ENCODE measurements at places on chromosomes 5 and 9.

DNA sequence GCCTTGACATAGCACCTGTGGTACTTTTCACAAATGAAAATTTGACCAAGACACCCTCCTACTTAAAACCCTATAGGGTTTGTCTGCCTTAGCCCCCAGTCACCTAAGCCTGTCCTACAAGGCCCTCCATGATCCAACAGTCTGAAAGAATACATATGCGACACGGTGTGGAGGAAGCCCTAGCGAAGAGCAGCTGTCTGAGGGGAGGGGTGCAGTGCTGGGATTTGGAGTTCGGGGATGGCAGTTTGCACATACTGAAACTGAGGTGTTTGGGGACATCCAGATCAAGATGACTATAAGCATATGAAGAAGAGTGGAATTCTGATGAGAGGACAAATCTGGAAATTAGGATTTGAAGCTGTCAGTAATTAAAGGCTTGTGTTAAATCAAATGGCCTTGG, 7.2 kb upstream of the MYORG start:
- DNase-seq = no peak

DNA sequence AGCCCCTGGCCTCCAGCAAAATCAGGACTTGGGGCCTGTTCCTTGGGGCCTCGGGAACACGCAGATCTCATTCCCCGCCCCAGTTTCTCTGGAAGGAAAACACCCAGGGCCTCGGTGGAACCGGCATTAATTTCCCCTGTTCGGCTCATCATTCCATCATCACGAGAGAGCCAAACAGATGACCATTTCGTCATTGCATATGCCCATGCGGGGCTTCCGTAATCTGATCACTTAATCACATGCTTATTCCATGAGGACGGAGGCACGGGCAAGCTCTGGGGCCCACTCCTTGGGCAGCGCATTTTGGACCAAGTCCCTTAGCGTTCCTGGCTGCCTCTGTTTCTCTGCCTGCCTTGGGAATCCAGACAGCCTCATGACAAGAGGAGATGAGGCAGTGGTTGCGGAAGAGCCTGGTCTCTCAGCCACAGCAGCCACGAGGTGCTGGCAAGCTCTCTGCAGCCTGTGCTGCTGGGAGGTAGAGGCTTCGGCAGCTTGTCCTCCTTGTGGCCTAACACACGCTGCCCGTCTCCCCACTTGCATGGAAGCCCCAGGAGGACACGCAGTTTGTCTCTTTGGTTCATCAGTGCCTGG, 65.0 kb upstream of the IER5L start:
- DNase-seq = no peak

DNA sequence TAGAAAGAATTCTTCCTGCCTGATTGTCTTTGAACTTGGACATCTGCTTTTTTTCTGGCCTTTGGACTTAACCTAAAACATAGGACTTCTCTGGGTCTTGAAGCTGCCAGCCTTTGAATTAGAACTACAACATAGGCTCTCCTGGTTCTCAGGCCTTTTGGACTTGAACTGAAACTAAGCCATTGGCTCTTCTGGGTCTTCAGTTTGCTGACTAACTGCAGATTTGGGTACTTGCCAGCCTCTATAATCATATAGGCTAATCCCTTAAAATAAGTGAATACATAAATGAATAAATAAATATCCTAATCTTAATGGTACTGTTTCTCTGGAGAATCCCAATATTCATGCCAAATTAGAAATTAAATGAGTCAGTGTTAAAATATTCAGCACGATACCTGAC, 473.4 kb upstream of the PAPPA start:
- no peak for DNase-seq

DNA sequence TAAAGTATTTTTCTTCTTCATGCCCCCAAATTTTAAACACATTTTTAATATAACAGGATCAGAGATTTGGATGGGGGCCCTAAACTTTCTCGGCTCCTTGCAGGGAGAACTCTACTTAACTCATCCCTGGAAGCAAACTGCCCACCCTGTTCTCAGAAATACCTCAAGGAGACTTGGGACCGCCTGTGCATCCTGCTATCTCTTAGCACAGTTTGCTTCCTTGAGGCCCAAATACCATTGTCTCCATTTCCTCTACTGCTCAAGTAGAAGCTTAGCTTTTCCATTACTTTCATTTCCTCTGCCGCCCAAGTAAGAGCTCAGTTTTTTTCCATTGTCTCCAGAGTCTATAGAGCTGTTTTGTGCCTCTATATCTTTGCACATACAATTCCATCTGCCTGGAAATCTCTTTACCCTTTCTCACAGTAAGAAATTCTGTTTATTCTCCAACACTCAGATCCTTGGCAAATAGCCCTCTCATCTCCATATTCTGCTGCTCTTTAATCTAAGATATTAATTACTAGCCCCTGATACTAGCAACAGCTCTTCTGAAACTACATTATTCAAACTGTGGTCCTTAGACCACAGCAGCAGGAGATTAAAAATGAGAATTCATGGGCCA, 137.8 kb downstream of the CEMIP2 start:
- DNase-seq = no peak

GRCh38 chr5:143041972-143042770, 272.0 kb downstream of the ARHGAP26 start:
- no peak for DNase-seq

DNA sequence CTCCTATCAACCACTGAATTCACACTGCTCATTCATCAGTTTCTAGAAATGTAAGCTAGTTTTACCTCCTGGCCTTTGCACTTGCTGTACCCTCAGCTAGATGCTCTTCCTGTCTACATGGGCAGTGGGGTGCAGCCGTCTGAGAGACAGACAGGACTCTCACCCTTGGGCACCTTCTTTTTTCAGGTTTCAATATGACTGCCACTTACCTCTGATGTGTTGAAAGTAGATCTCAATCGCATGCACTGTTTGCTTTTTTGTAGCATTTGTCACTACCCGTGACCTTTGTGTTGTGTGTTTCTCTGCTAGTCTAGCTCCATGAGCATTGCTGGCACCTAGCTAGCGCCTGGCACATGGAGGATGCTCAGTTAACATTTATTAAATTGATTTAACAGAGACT, 403.1 kb upstream of the TRPC7 start:
- DNase-seq = no peak

- no peak for DNase-seq
Measured at GRCh38 chr9:89426384-89426961, 71.4 kb downstream of the SEMA4D start.

- no peak for DNase-seq
Measured at GRCh38 chr9:113992994-113993393, 85.1 kb downstream of the AMBP start.

GRCh38 chr5:78335976-78336375, 24.4 kb upstream of the SCAMP1 start:
- DNase-seq = no peak

DNA sequence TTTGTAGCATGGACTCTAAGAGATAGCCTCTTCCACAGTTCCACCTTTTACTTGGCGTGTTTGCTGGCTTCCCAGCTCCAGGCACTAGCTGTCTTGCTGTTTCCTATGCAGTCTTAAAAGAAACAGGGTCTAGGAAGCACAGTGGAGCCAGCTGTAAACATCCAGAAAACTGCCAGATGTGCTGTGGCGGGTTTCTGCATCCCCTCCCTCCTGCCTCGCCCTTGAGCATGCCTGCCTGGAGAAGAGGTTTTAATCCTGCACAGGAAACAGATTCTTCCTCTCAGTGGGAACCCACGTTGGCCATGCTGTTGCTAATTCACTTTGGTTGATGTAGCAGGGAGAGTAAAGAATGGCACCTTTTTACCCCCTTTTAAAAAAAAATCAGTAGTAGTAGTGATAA, 121.3 kb downstream of the RPS23 start:
- DNase-seq = no peak

DNA sequence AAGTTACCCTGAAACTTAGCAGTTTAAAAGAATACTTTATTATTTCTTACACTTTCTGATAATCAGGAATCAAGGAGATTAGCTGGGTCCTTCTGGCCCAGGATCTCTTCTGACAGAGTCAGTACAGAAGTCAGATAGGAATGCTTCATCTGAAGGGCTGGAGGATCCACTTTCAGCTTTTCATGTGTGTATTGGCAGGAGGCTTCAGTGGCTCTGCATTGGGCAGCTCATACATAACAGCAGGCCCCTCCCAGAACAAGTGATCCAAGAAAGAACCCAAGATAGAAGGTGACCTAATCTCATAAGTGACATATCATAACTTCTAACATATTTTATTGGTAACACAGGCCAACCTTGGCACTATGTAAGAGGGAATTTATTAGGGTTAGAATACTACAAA, 258.4 kb downstream of the HCN1 start:
- no peak for DNase-seq

DNA sequence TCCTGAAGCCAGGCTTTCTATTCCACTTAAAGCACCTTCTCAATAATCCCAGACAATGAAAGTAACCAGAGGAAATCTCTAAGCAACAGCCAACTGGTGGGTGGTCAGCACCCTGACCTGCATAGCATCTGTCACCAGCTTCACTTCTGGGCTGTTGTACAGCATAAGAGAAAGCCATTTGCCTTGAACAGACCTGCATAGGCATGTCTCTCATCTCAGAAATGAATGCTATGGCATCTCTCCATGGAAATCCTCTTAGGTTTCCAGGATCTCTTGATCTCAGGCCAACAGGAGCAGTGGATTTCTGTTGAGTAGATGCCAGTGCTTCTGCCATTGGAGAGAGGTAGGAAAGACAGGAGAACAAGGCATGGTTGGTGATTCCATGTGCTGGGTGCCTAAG, 213.6 kb downstream of the GRIA1 start:
- no peak for DNase-seq

DNA sequence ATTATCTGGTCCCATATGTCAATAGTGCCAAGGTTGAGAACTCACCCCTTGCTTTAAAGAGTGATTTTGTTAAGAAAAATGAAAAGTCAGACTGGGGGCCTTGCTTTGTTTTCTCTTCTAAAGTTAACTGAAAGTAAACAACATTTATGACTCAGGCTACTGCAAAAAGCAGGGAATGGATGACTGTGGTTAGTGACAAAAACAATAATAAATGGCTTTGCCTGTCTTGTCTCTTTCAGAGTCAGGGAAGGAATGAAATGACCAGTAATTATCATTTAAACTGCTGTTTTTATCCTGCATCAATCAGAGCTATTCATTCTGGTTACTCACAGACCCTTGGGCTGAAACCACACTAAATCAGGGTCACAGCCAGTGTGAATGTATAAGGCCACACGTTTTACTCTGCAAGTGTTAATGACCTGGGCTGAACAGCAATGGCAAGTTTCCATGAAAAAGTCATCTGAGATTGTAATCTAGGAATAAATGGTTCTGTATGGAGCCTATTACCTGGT, 112.2 kb downstream of the ZNF608 start:
- DNase-seq = no peak

DNA sequence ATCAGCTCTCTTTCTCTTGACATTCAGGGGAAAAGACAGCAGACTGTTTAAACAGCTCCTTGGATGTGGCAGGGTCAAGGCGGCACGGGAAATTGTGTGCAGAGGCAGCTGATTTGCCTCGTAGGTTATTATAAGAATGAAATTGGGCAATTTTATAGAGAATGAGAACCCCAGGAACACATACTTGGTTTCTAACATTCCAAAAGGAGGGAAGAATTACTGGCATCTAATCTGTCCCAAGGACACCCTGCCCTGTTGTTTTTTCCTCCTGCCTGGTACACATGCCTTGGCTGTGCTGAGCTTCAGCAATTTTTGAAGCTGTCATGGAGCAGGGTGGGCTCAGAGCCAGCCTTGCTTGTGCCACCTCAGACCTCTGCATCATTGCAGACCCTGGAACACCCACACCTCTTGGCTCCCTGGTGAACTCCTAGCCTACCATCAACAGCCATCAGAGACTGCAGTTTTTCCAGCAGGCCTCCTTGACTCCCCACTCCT, 143.6 kb downstream of the BOD1 start:
- no peak for DNase-seq

DNA sequence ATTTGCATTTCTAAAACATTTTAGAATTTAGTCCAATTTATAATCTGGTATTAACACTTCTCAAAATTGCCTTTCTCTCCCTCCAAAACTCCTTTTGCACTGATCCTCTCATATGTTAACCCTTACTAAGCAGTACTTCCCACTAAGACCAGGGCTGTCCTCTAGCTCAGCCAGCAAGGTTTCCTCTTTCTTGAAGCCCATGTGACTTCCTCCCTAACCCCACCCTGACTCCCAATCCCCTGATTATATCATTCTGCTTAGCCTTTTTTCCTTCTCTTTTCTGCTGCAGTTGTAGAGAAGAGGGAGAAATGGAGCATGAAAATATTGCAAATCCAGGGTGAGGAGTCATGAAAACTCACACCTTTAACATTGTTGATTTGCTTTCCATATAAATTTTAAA, 241.7 kb downstream of the MCTP1 start:
- no peak for DNase-seq

- no peak for DNase-seq
Measured at GRCh38 chr5:56330167-56330566, 97.0 kb upstream of the ANKRD55 start.

- no peak for DNase-seq
Measured at GRCh38 chr5:159057426-159057825, 42.3 kb downstream of the EBF1 start.

GRCh38 chr9:130995086-130996011, 13.6 kb upstream of the LAMC3 start:
- no peak for DNase-seq

DNA sequence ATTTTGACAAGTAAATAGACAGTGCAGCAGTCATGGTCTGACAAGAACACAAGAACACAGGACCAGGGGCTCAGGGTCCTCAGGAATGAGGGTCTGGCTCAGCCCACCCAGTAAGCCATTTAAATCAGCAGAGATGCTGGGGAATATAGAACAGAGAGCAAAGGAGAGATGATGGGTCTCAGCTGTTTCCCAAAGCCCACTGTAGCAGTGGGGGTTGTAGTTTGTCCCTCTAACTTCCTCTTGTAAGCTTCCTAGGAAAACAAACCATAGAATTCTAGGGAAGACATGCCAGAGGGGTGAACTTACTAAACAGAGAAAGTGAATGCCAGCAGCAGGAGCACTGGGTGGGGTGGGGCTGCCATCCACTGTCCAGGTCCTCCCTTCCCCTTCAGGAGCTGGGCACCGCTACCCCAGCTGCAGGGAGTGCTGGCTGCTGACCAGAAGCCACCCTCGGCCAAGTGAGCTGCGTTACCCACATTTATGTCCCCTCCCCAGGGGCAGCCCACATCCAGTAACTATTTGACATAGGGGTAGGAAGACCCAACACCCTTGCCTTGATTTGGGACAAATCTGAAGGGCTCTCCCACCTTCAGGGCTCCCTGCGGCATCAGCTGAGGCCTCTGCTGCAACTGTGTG, 41.6 kb downstream of the GABBR2 start:
- DNase-seq = no peak

- DNase-seq = no peak
Measured at GRCh38 chr5:179344431-179345182, 654 bp downstream of the ADAMTS2 start.

- no peak for DNase-seq
Measured at GRCh38 chr9:84778570-84778969, 109.0 kb downstream of the NTRK2 start.

DNA sequence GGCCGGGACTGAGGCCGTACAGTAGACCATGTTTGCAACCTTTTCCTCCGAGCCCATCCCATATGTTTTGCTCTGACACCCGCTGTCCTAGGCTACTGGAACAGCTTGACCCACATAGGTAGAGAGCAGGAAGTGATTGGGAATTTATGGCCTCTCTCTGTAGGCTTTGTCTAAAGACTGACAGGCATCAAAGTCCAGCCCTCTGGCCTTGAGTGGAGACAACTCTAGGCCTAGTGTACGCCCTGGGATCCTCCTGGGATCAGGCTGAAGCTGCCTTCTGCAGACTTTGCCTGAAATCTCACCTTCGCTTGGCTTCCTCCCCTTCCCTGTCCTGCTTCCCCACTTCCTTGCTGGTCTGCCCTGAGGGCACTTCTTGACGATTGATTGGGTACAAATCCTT, 13.6 kb upstream of the AKNA start:
- DNase-seq = no peak

GRCh38 chr5:175712681-175713085, 54.8 kb downstream of the HRH2 start:
- DNase-seq = no peak
